ENCODE measurements at places on chromosomes 5 and 9. TPM values are rescaled to one million over a fixed set of nuclear protein-coding genes. Genes with fewer than 3 reads are reported as not detected.

DRD1 gene
- polyA plus RNA-seq = 0.11 TPM

LCP2 gene
- polyA plus RNA-seq = 0.77 TPM

NSUN2 gene
- 65.4 TPM for polyA plus RNA-seq

NR6A1 gene
- 44.2 TPM for polyA plus RNA-seq

OTP gene
- polyA plus RNA-seq = not detected

CTNNAL1 gene
- 211 TPM for polyA plus RNA-seq

CAMK4 gene
- 4.2 TPM for polyA plus RNA-seq

Measured in GM23338 (cell line).